ENCODE measurements at places on chromosomes 13 and 19. TPM values are rescaled to one million over a fixed set of nuclear protein-coding genes. Genes with fewer than 3 reads are reported as not detected.

GRCh38 chr19:41792513-41793413 is 3.6 kb upstream of the CEACAM3 start:
- H3K4me3 ChIP-seq = no peak overlapping the region
- H3K36me3 ChIP-seq = no peaks in the 10 kb centered on the region
- H3K27ac ChIP-seq = no peak overlapping the region
- no peaks in the 10 kb centered on the region for H3K27me3 ChIP-seq

- no peak overlapping the region for H3K4me3 ChIP-seq
- no peaks in the 10 kb centered on the region for H3K4me1 ChIP-seq
- no peaks in the 10 kb centered on the region for H3K36me3 ChIP-seq
- no peak for DNase-seq
- H3K27me3 ChIP-seq = no peaks in the 10 kb centered on the region
Observed at GRCh38 chr13:21130116-21130515, 46.2 kb downstream of the SKA3 start.

DNA sequence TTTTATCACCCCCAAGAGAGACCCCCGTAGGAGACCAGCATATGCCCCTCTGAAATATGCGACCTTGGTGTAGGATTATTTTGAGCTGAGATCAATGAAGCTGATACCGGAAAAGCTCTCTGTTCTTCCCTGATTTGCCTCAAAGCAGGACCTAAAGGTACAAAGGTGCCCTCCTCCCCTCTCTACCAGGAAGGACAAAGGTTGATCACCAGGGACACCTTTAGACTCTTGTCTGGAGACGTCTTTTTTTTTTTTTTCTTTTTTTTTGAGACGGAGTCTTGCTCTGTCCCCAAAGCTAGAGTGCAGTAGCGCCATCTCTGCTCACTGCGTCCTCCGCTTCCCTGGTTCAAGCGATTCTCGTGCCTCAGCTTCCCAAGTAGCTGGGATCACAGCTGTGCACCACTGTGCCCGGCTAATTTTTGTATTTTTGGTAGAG is 792 bp upstream of the PEX11G start:
- H3K4me1 ChIP-seq = peaks cover 9% of the 10 kb centered on the region
- H3K36me3 ChIP-seq = no peaks in the 10 kb centered on the region
- H3K4me3 ChIP-seq = no peak overlapping the region
- no peaks in the 10 kb centered on the region for H3K27me3 ChIP-seq
- H3K27ac ChIP-seq = no peak overlapping the region

The ELAVL3 gene
- total RNA-seq = not detected

Measured in fibroblast of lung (primary cell).